Lower lobe of right lung (tissue), 2 donors: ENCODE measurements at places on chromosomes 5 and 9. TPM values are rescaled to one million over a fixed set of nuclear protein-coding genes. Genes with fewer than 3 reads are reported as not detected.

Gene NFX1
- total RNA-seq: 36.2 TPM

Gene LSM11
- total RNA-seq: 3.1 TPM

Gene GBGT1
- total RNA-seq: 38.5 TPM

Gene SMIM33
- total RNA-seq: not detected

Gene DBH
- total RNA-seq: not detected

Gene ARSI
- total RNA-seq: 3.5 TPM

Gene NIM1K
- total RNA-seq: 4.8 TPM

Gene PHF24
- total RNA-seq: 1.3 TPM

- no peaks in the 10 kb centered on the region for H3K27me3 ChIP-seq
- H3K27ac ChIP-seq: no peak overlapping the region
- peak; percentile 14 for DNase-seq
- no peaks in the 10 kb centered on the region for H3K36me3 ChIP-seq
Observed at GRCh38 chr9:126788634-126789349, 16.0 kb upstream of the ZBTB43 start.

GRCh38 chr9:20137425-20137824 lies 348.6 kb upstream of the SLC24A2 start:
- H3K4me3 ChIP-seq: no peak overlapping the region
- no peak overlapping the region for H3K27ac ChIP-seq
- no peaks in the 10 kb centered on the region for H3K4me1 ChIP-seq
- H3K36me3 ChIP-seq: no peaks in the 10 kb centered on the region
- DNase-seq: no peak
- no peaks in the 10 kb centered on the region for H3K27me3 ChIP-seq

- no peaks in the 10 kb centered on the region for H3K4me1 ChIP-seq
- no peak overlapping the region for H3K27ac ChIP-seq
- no peak overlapping the region for H3K4me3 ChIP-seq
- H3K27me3 ChIP-seq: no peaks in the 10 kb centered on the region
- H3K36me3 ChIP-seq: no peaks in the 10 kb centered on the region
Observed at GRCh38 chr5:83539463-83539790, 67.9 kb downstream of the VCAN start.

DNA sequence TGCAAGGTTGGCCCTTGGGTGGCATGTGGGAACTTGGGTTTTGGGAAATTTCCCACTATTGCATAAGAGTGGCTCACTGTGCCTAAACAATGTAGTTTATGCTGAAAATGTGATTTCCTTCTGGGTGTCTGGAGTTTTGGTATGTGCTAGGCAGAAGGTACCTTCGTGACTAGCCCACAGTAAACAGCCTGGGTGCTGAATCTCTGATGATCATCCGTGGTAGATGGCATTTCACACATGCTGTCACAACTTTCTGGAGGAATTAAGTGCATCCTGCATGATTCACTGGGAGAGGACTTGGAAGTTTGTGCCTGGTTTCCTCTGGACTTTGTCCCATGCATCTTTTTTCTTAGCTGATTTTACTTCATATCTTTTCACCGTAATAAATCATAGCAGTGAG lies 64.5 kb downstream of the LNPEP start:
- H3K27ac ChIP-seq: no peak overlapping the region
- peaks cover 61% of the 10 kb centered on the region for H3K36me3 ChIP-seq
- no peaks in the 10 kb centered on the region for H3K27me3 ChIP-seq
- no peaks in the 10 kb centered on the region for H3K4me1 ChIP-seq
- DNase-seq: no peak

DNA sequence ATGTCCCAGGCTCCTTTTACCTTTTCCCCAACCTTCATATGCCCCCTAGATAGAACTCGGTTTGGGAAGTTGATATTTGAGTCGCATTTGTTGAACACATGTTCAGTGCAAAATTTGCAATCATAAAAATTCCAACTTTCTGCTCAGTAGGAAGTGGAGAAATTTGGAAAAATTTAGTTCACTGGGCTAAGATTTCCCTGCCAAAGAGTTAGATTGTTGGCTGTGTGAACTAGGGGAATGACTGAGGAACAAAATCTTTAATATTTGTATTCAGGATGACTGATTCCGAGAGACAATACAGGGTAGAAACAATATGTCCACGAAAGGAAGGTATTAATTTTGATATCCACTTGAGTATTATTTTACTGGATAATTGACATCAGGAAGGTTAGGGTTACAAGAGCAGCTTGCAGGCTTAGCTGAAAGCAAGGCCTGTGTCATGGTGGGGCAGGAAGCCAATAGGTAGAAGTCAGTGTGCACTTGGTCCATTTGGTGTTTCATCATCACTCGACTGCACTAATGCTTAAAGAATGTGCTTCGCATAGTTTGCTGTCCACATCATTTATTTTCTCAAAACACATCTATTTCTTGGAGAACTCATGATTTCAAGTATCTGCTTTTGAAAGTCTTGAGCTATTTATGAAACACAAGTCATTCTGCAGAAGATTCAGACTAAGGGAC lies 59.4 kb upstream of the GNA14 start:
- no peaks in the 10 kb centered on the region for H3K27me3 ChIP-seq
- no peaks in the 10 kb centered on the region for H3K36me3 ChIP-seq
- no peak overlapping the region for H3K4me3 ChIP-seq

DNA sequence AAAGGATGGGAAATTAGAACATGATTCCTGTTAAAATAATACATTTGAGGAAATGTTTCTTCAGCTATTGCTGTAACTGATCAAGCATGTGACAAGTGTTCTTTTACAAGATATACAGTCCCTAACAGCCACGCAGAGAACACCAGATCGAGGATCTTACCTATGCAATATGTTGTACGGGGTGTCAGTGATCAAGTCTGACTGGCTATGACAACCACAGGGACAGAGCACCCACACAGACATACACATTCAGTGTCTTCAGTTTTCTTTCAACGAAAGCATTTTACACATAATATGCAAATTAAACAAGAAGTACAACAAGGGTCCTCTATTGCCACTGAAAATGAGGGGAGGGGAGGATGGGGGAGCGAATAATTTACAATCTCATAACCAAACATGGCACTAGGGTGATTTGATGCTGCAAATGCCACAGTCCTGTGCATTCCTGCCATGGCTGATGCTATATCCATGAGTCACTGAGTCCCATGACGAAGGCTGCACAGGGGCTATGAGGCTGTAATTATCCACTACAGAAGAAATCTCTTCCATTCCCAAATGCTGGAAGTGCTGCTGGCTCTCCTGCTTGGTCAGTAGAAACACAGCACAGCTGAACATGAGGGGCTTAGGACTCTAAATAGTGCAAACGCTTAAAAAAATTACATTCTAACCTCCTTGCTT lies 118.2 kb downstream of the KLHL3 start:
- H3K27me3 ChIP-seq: no peaks in the 10 kb centered on the region
- H3K27ac ChIP-seq: no peak overlapping the region
- no peaks in the 10 kb centered on the region for H3K36me3 ChIP-seq
- peaks cover 13% of the 10 kb centered on the region for H3K4me1 ChIP-seq

GRCh38 chr5:103624035-103624480 lies 61.5 kb upstream of the NUDT12 start:
- H3K36me3 ChIP-seq: no peaks in the 10 kb centered on the region
- no peak overlapping the region for H3K27ac ChIP-seq
- no peak for DNase-seq
- H3K4me1 ChIP-seq: no peaks in the 10 kb centered on the region
- H3K27me3 ChIP-seq: no peaks in the 10 kb centered on the region
- no peak overlapping the region for H3K4me3 ChIP-seq

GRCh38 chr9:107397076-107398044 lies 92.2 kb downstream of the KLF4 start:
- no peak overlapping the region for H3K27ac ChIP-seq
- no peaks in the 10 kb centered on the region for H3K36me3 ChIP-seq
- no peak overlapping the region for H3K4me3 ChIP-seq
- no peaks in the 10 kb centered on the region for H3K4me1 ChIP-seq
- no peak for DNase-seq

- H3K4me1 ChIP-seq: no peaks in the 10 kb centered on the region
- H3K36me3 ChIP-seq: no peaks in the 10 kb centered on the region
- H3K27ac ChIP-seq: no peak overlapping the region
- DNase-seq: no peak
- H3K4me3 ChIP-seq: no peak overlapping the region
Observed at GRCh38 chr9:105500108-105500766, 52.4 kb downstream of the FSD1L start.

DNA sequence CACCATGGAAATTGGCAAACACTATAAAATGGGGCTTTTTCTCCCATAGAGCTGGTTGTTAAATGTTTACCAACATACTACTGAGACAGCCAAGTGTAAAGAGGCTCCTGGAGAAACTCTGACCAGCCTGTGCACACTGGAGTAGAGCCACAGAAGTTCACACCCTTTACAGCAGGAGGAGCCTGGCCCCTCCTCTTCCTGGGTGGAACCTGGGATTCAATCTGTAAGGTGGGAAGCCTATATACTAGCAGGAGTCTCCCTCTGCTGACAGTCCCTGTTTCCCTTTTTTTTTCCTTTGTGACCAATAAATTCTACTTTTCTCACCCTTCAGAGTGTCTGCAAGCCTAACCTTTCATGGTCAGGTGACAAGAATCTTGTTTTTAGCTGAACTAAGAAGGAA lies 10.4 kb upstream of the SLC30A5 start:
- H3K4me3 ChIP-seq: no peak overlapping the region
- no peaks in the 10 kb centered on the region for H3K4me1 ChIP-seq
- no peaks in the 10 kb centered on the region for H3K36me3 ChIP-seq
- H3K27ac ChIP-seq: no peak overlapping the region
- H3K27me3 ChIP-seq: no peaks in the 10 kb centered on the region

DNA sequence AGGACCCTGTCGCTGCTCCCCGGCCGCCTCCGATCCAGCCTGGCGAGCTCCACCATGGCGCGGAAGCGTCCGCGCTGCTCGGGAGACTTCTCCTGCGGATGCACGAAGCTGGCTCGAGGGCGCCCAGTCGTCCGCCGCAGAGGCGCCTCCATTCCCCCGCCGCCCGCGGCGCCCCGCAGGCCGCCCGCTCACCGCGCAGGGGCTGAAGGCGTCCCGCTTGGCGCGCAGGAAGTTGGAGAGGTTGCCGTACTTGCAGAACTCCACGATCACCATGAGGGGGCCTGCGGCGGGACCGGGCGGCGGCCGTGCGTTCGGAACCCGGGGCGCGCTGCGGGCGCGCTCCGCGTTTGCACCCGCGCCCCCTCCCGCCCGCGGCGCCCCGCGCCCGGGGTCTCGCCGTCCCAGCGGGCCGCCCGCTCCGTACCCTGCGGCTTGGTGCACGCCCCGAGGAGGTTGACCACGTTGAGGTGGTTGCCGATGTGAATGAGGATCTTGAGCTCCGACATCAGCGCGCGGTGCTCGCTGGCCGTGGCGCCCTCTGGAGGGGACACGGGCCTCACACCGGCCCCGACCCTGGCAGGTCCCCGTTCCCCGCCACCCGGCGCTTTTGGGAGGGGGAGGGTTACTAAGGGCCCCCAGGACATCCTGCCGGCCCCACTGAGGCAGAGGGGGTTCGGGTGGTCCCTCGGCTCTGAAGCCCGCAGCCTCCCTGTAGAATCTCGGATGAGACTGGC lies 27.7 kb upstream of the SCGB3A1 start:
- no peaks in the 10 kb centered on the region for H3K36me3 ChIP-seq
- H3K4me1 ChIP-seq: no peaks in the 10 kb centered on the region
- DNase-seq: no peak
- peaks cover 11% of the 10 kb centered on the region for H3K27me3 ChIP-seq
- H3K4me3 ChIP-seq: peak overlapping the region; percentile 41
- H3K27ac ChIP-seq: no peak overlapping the region

DNA sequence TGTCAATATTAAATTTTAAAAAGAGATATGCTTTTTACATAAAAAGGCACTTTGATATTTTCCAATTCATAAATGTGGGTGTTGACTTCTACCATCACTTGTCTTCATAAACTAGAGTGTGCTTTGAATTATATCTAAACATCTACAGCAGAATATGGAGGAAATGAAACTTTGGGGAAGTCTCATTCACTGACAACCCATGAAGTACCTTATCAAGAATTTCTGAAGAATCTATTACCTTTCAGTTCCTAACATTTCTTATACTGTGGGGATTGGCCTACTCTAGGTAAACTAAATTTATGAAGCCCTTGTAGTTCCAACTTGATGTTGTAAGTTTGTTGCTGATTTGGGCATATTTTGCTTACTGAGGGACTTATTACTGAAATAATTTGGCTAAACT lies 81.9 kb downstream of the EMB start:
- no peaks in the 10 kb centered on the region for H3K4me1 ChIP-seq
